Activated naive CD4-positive, alpha-beta T cell treated with Interleukin-2 at 50 U/mL for 16 hours (primary cell): ENCODE measurements at places on chromosomes 2 and 18.

DNA sequence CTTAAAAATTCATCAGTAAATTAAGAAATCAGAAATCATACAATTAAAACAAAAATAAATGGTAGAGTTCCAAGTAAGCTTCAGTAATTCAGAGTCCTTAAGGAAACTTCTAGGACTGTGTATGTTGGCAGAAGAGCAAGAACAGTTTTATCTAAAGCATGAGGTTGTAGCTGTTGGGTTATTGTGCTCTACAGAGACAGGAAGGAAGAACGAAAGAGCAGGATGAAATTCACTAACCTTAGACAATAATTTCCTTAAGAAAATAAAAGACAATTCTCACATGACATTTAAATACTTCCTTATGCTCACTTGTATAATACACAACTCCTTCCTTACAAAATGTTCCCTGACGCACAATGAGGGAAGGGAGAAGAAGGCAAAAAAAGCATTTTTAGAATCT is 133.4 kb downstream of the STK39 start:
- no peak for DNase-seq

- no peak for DNase-seq
Observed at GRCh38 chr2:119352357-119352756, 14.3 kb downstream of the C2orf76 start.

- DNase-seq = no peak
Observed at GRCh38 chr2:173934895-173935294, 30.3 kb downstream of the SP3 start.

DNA sequence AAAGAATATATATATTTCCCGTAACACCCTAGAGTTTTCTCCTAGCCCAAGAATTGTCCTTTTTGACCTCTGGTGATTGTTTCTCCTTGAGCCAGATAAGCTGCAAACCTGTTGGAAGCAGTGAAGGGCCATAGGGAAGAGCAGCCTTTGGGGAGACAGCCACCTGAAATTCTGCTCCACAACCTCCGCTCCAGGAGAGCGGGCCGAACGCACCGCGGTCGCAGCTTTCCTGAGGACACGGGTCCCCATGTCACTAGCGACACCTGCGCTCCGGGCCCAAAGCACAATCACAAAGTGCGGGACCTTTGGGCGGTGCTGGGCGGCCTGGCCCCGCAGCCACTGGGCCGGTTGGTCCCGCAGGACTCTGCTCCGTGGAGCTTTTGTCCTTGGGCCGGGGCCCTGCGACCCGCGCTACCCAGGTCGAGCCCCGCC is 557 bp upstream of the DSG2 start:
- DNase-seq = no peak

- no peak for DNase-seq
Observed at GRCh38 chr2:143632751-143633374, 503.6 kb downstream of the ARHGAP15 start.

DNA sequence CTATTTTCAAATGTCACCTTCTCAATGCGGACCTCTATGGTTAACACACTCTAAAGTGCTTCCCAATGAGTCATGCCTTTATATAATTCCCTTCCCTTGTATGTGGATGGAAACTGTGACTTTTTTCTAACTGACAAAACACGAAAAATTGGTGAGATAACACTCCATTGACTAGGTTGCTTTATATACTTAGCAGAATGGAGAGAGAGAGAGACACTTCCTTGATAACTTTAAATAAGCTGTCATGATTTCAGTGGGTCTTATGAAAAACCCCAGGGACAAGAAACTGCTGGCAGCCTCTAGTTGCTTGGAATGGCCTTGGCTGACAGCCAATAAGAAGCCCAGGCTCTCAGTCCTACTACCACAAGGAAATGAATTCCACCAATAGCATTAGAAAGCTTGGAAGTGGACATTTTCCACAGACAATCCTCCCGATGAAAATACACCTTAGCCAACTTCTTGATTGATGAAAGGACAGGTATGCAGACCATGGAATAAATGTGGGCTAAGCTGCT is 322.2 kb downstream of the ZNF804A start:
- no peak for DNase-seq

DNA sequence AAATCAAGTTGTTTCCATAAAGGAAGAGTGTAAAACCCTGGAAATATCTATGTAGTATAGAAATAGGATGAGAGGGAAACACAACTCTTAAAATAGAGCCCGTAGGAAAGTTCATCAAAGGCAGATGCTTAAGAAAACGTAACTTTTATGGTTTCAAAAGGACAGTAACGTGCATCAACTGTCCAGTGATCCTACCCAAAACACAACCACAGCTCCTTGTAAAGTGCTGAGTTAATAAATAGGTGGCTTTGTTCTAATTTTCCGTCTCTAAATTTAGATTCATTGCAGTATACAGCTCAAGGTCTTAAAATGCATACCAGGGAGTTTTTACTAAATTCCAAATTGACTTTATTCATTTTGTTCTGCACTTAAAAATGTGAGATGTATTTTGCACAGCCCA is 282.1 kb upstream of the ID2 start:
- DNase-seq = no peak

- no peak for DNase-seq
Observed at GRCh38 chr2:92073036-92073814, 2798.0 kb upstream of the TEKT4 start.

DNA sequence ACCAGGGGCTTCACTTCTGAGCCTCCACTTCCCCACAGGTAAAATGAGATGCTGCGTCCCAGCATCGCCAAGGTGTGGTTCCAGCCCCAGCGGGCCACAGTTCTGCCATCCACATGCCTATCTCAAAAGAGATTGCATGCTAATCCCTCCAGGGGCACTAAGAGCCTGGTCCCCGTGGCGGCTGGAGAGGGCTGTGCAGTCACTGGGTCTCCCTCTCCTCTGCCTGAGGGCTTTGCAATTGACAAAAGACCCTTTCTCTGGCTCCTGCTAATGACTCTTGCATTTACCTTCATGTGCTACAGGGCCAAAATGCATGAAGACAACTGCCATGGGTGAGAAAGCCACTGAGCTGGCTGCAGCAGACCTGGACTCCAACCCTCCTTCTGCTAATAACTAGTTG is 18.5 kb downstream of the ZBTB7C start:
- no peak for DNase-seq

GRCh38 chr2:71919708-71920107 is 228.0 kb downstream of the CYP26B1 start:
- DNase-seq = no peak

DNA sequence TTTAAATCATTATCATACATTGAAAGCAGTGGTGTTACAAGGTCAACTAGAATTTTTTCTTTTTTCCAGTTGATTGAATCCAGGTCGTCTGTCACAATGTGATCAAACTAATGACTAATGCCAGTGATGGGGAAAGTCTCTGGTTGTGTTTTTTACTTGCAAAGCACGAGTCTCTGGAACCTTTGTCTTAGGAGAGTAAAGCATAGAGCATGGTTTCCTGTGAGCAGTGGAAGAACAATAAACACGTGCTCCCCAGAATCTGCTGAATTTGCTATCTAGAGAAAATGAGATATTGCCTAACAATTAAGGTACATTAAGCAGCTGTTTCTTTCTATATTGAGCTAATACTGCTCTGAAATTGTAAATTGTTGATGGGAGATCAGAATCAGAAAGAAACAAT is 1332.4 kb upstream of the TMEFF2 start:
- no peak for DNase-seq

DNA sequence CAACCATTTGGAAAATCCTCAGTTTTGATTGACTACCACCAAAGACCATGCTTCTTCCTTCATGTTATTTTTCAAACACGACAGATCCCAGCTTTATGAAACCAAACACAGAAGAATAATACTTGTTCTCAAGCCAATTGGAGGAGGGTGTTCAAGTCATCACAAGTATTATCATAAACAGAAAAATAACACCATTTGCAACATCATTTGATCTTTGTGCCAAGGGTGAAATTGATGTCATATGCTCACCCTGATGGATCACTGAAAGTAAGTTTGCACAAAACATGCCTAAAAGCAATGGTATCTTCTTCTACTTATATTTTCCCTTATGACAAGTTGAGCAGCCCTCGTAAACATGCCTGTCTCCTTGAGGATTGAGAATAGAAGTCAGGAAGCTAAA is 448.0 kb upstream of the ZEB2 start:
- no peak for DNase-seq

- DNase-seq = no peak
Observed at GRCh38 chr18:64919971-64920570, 771.2 kb upstream of the LINC00305 start.

- no peak for DNase-seq
Observed at GRCh38 chr18:3397031-3397750, 52.8 kb upstream of the TGIF1 start.

DNA sequence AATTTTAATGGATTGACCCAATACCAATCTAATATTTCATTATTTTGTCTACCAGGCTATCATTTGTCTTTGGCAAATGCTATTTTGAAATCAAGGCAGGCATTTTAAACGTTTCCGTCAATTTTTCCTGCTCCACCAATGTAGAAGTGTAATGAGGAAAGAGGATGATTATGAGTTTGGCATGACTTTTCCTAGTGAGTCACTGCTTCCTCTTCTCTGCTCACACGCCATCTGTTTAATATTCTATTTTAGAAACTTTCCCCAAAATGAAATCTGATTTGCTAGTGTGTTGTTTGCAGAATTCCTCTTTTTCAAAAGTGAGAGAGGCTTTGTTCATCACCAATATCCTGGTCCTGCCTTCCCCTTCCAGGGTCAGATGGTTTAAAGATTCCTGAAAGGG is 42.5 kb upstream of the PID1 start:
- DNase-seq = no peak

DNA sequence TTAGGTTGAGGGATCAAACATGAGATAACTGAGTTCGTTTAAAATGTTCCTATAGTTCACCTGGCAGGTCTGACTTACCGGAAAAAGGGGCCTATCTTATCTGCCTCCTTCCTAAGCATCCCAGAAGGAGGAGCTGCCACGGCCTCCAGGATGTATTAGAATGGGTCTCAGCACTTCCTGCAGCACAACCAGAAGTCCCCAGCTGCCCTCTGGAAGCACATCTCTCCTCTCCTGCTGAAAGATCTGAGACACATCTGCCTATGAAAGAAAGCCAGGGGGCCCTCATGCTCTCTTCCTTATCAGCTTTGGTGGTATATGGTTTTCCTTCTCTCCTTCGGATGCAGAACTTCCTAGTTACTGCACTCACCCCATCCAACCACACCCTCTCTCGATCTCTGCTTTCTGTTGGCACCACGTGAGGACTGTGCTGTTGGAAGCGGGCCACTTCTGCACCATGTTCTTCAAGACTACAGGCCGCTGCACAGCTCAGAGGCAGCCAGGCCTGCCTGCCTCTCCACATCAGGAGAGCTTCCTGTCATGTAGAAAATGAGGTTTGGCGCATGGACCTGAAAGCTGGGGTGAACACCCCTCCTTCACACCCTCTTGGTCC is 6.5 kb downstream of the IGFBP5 start:
- DNase-seq = no peak

DNA sequence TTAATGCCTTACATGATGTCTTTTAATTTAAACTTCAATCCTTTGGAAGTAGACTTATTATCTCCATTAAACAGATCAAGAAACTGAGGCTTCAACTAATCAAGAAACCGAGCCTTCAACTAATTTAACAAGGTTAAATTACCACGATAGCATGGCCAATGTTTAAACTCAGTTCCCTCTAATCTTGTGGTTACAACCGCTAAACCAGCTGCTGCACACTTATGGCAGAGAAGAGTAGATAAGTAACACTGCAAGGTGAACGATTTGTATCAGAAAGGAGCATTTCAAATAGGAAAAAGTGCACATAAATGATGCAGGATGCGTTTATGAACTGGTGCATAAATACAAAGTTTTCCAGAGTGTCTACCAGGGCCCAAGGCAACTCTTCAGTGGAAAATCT is 144.6 kb upstream of the CAVIN2 start:
- DNase-seq = no peak

GRCh38 chr2:45006041-45006941 is 3.0 kb downstream of the SIX2 start:
- DNase-seq = no peak

DNA sequence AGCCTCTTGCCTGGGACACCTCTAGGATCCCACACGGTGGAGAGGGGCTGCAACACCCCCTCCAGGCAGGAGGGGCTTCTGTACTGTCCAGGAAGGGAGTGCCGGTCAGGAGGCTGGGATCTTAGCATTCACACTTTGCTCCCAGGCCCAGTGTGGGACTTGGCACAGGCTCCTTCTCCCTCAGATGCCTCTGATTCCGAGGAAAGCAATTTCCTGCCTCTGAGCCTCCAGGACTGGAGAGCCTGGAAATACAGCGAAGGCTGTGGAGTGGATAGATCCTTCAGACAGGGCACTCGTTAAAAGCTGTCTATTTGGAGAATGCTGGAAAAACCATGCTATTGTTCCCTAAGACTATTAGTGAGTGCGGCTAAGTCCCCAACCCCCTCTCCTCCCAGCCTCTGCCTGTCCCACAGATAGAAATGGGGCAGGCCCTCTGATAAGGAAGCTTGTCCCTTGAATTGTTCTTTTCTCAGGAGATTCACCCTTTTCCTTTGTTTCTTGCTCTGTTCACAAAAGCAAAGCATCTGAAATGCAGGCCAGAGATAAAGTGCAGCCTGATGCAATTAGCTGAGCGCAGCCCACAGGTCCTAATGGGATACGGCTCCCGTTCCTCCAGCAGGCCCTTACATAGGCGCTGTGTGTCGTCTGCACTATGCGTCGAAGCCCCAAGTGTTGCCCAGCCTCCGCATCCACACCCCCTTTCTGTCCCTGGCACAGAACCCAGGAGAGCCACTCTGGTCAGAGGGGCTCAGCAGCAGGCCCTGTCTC is 252.2 kb downstream of the KLHL29 start:
- DNase-seq = no peak

GRCh38 chr2:187878112-187878511 is 323.9 kb upstream of the TFPI start:
- DNase-seq = no peak

- no peak for DNase-seq
Observed at GRCh38 chr2:234971496-234971895, 19.7 kb downstream of the SH3BP4 start.

DNA sequence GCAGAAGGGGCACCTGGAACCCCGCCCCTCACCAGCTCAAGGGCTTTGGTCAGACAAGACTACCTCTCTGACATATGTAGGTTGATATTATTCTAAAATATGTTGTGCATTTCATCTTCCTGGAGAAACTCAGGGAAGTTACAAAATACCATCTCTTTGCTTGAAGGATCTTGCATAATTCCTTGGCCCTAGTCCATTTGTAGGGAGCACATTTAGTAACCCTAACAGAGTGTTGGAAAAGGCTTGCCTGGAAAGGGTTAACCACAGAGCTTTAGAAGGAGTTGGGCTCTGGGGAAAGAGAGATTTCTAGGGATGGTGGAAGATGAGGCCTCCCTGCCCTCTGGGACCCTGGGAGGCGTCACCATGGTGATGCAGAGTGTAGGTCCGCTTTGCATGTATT is 143.0 kb upstream of the SLC1A4 start:
- no peak for DNase-seq

- DNase-seq = no peak
Observed at GRCh38 chr2:194014639-194015038, 1642.4 kb upstream of the SLC39A10 start.

- DNase-seq = no peak
Observed at GRCh38 chr2:40281021-40281940, 170.6 kb downstream of the SLC8A1 start.

DNA sequence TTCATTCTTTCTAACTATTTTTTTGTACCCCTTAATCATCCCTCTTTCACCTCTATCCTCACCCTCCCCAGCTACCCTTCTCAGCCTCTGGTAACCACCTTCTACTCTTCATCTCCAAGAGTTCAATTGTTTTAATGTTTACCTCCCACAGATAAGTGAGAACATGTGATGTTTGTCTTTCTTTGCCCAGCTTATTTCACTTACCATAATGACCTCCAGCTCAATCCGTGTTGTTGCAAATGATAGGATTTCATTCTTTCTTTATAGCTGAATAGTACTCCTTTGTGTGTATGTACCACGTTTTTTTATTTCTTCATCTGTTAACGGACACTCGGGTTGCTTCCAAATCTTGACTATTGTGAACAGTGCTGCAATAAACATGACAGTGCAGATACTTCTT is 22.1 kb upstream of the TMEM37 start:
- no peak for DNase-seq
